ENCODE measurements at places on chromosomes 4 and X.

- DNase-seq, result no peak
Observed at GRCh38 chr4:24999392-25000089, 31.2 kb downstream of the LGI2 start.

DNA sequence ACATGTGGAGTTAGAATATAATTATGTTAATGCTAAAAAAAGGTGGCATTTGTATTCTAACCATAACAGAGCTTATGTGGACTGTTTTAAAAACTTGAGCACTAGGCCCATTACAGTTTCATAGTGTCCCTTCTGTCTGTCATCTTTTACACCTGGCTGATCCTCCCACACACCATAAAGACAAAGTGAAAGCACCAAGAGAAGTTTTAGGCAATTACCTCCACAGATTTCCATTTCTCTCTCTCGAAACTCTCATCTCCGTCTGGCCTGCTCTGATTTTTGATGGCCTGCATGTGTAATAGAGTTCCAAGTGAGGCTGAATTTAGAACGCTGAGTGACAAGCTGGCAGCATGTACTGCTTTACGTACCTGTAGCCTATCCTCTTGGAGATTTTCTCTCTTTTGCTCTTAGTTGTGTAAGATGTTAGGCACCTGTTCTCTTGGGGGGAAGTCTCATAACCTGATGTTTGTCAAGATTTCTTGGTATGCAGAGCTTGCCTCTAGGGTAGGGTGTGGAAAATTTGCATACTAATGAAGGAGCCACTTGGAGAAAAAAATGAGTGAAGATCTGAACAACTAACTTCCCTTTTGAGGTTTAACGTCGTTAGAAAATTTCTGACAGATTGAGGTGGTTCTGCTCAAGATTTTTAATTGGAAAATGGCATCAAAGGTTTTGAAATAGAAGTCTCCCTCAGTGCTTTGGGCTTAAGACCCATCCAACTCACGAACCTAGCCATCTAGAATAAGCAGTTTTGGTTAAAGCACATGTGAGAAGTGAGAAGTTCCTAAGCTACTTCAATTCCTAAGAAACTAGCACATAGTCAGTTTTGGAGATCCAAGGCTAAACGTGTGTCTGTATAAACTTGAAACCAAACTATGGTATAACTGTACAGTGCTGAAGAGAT, 57.6 kb upstream of the RAP1GDS1 start:
- no peak for DNase-seq

DNA sequence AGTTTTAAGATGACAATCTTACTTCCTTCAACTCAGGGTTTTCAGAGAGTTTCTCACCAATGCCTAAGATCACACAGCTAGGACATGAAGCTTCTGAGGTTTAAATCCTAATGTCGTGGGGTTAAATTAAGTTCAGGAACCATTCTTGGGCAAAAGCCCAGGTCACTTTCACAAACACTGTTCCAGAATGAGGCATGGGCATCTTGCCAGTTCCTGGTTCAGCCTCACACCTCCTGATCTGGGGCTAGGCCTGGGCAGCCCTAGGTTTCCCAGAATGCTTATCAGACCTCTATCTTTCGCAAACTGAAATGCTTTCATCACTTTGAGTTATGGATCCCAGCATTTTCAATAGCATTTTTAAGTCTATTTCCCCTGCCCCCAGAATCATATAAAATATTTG, 224.8 kb upstream of the EDA2R start:
- no peak for DNase-seq

DNA sequence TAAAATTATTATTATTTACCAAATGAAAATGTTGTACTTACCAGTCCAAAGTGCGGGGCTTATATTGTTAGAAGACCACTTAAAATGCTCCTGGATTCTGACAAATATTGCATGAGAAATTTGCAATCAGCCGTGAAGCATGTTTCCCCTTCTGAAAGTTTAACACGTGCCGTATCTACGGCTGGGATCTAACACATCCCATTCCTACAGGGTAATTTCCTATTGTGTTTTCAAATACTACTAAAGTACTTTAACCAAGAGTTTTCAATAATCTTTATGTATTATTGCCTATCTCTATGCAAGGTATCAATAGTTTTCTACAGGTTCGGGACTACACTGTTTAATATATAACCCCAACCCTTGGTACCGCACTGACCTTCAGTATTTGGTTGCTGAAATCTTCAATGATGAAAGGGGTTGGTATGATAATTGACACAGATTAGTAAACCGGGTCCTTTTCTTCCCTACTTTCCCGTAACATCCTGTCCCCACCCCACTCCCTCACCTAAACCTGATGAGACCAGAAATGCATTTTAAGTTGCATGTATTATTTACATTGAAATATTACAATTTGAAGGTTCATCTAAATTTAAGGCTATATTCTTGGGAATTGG, 795 bp upstream of the BRWD3 start:
- DNase-seq, result no peak

DNA sequence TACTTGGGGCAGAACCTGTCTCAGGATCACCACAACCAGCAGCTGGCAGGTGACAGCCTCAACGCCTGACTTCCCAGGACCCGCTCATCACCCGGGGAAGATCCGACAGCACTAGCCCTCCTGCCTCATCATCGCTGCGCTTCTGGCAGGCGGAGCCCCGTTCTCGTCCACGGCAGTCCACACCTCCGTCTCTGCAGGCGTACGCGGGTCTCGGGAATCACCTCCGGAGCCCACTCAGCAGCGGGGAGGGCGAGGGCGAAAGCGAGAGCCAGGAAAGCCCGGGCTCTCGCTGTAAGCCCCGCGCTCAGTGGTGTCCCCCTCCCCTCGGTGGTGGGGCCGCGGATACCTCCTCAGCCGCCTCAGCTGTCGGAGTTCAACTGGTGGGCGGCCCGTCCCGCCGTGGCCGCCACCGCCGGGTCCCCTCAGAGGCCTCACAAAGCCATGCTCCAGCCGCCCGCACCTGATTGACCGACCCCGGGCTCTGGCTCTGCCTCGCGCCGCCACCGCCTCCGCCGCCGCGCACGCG, 518 bp upstream of the CNKSR2 start:
- no peak for DNase-seq

- DNase-seq, result no peak
Observed at GRCh38 chr4:78864405-78865024, 74.7 kb downstream of the PAQR3 start.

GRCh38 chr4:122003335-122003734, 51.5 kb upstream of the TRPC3 start:
- no peak for DNase-seq

GRCh38 chr4:95058991-95059390, 301.2 kb downstream of the BMPR1B start:
- DNase-seq, result no peak

- DNase-seq, result no peak
Observed at GRCh38 chr4:151238477-151238876, 38.5 kb upstream of the PRSS48 start.

GRCh38 chr4:72604324-72604723, 35.3 kb upstream of the ADAMTS3 start:
- no peak for DNase-seq

DNA sequence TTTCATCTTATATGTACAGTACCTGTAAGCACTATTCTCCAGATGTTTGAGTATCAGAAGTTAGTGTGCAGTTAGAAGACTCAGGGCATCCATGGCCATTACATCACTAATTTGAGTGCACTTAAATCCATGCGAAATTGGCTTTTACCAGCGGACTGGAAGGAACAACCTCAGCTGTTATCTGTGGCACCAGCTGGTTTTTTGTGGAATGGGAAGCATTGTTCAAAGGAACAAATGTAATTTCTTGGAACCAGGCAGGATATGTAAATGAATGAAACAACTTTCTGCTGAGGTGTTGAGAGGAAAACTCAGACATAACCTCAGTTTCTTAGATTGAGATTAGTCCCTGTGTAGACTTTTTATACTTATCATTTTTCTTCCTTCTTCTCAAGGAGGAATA, 60.2 kb downstream of the PDGFRA start:
- DNase-seq, result no peak

- DNase-seq, result no peak
Observed at GRCh38 chrX:107971636-107972035, 10.5 kb downstream of the TEX13B start.

DNA sequence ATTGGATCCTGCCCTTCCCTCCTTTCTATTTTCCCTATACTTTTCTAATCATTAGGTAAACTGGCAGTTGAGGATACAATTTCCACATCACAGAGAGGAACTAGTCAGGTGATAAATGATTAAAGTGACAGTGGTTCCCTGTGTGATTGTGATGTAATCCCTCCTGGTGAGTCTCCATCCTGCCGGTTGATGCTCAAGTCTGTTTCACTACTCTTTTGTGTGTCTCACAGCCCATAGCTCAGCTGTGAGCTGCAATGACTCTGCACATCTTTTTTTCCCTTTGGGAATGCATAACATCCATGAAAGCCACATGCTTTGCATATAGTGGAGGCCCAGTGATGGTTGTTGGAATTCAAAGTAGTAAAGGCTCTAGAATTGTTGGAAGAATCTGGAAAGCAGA, 60.4 kb downstream of the CCNI start:
- DNase-seq, result no peak

Data from CD8-positive, alpha-beta T cell (primary cell).